ENCODE measurements at places on chromosomes 1 and 21.

- no peak for DNase-seq
These were observed 73.4 kb upstream of the EDN2 start for GRCh38 chr1:41557751-41558455.

DNA sequence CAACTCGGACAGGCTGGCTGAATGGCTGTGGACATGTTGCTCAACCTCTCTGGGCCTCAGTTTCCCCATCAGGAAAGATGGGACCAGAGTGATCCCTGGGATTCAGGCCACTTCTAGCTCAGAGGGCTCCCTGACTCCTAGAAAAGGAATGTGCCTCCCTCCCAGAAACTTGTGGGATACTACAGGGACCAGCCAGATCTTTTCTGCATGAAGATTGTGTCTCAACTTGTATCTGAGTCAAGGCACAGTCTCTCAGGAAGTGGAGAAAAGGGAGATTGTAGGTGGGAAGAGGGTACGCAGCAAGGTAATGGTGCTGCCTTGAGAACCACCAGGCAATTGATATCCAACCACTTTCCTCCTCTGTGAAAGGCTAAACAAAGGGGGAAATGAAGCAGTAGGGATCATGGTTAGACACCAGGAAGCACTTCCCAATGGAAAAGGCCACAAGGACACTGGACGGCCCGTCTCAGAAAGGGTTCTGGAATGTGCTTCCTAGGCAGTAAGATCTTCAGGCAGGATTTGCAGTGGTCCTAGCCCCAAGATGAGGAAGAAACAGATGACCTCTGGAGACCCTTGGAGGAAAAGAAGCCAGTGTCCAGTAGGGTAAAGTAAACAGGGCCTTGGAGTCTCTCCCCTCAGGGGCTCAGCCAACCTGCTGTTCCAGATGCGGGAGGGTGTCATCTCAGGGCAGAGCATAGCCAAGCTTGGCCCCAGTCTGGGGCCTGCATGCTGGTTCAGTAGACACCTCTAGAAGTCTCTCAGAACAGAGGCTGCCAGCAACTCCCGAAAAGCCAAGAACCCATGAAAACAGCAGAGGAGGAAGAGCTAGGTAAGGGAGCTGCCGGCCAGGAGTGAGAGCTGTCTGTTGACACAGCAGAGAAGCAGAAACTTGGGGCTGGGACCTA lies 16.8 kb downstream of the IFFO2 start:
- DNase-seq, result peak; percentile 95

GRCh38 chr1:175851749-175852148 lies 108.4 kb upstream of the TNR start:
- no peak for DNase-seq

DNA sequence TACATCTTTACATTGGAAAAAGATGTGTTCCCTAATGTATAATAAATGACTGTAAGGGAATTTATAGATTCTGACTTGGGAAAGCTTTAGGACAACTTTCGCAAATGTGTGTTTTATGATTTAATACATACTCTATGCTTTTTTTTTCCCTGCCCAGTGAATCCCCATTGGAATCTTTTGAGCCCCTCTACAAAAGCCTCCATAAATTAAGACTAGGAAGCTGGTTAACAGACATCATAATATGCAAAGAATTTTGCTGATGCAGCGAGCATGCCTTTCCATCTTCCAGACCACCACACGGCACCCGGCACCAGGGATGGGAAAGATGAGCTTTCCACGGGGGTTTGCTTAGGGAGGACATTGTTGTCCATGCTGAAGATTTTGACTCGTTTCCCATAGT lies 156.1 kb upstream of the IVNS1ABP start:
- DNase-seq, result no peak

GRCh38 chr1:117106478-117106877 lies 15.1 kb downstream of the TRIM45 start:
- no peak for DNase-seq
